Heart right ventricle (tissue), 16 donors: ENCODE measurements at places on chromosomes 2 and 18.

- no peak for DNase-seq
Observed at GRCh38 chr2:161030260-161031063, 129.8 kb upstream of the TANK start.

GRCh38 chr2:144213797-144214196 is 306.1 kb downstream of the ZEB2 start:
- no peak for DNase-seq

- no peak for DNase-seq
Observed at GRCh38 chr2:142462306-142462705, 331.5 kb upstream of the LRP1B start.

DNA sequence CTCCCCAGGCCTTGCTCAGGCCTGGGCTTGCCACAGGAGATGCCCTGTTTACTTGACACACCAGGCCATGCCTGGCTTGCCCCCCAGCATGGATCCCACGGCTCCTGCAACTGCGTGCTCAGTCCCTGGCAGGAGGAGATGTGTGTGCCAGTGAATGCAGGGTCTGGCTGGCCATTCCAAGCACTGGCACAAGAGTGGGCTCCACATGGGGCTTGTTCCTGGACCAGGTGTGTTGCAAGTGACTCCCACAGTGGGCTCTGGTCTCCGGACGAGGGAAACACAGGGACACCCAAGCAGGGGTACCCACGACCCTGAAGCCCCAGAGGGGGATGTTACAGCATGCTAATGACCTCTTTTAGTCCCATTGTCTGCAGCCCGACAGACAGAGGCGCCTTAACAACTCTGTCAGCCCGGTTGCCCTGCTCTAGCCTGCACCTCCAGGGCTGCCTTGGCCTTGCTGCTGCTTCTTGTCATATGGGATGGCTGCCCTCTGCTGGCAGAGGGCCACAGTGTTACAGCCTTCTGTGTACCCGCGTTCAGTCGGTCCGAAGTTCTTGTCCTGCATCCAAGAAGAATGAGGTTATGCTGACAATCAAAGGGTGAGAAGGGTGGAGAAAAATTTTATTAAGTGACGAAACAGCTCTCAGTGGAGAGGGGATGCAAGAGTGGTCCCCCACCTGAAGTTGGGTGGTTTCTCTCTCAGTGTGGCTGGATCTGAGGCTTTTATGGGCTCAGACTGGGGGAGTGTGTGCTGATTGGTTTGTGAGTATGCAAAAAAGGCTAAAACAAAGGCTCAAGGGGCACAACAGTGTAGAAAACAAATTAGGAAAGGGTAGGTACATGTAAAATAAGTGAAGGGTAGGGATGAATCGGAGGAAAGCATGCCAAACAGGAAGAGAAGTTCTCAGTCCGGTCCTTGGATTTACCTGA is 180.4 kb downstream of the MBD5 start:
- peak; percentile 24 for DNase-seq

- DNase-seq, result no peak
Observed at GRCh38 chr2:19664646-19665045, 237.1 kb downstream of the TTC32 start.

GRCh38 chr2:2175381-2176090 is 155.5 kb downstream of the MYT1L start:
- DNase-seq, result no peak

DNA sequence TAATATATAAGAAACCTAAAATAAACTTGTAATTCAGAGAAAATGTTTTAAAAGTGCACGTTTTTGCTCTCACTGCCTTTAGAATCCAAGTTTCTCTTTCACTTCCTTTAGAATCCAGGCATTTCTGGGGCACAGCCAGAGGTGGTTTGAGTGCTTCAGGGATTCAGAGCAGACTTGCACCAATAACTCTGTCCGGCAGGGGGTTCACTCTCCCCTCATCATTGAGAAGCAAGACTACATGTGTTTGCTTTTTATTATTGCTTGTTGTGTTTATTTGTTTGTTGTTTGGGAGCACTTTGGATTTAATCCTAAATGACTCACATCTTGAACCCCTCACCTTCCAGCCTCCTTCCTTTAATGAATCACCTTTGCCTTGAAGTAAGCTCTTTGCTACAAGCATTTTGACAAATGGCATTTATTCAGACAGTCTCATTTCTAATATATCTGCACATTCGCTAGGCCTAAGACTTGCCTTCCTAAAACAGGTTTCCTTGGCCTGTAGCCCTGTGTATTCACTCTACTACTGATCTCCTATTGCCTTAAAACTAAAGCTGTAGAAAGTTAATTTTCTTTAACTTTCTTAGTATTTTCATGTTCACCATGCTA is 233.5 kb upstream of the ATP5MC3 start:
- peak; percentile 57 for DNase-seq

GRCh38 chr2:42429352-42429751 is 64.4 kb downstream of the KCNG3 start:
- no peak for DNase-seq

- DNase-seq, result no peak
Observed at GRCh38 chr2:160334028-160334741, 134.1 kb upstream of the ITGB6 start.

DNA sequence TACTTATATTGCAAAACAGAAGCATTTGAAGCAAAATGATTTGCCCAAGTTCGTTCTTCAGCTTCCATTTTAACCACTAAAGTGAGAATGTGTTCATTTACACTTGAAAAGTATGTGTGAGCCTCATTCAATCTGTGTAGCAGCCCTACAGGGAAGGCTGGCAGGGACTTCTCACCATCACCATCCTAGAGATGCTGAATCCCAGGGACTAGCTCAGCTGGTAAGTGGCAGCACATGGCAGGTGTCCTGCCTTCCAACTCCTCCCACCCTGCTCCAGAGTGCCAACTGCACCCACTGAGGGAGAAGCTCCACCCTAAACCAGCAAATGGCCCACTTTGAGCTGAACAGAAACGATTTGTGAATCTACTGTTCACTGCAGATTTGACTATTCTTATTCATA is 91.5 kb downstream of the EN1 start:
- DNase-seq, result no peak

GRCh38 chr18:10386956-10387355 is 67.5 kb upstream of the APCDD1 start:
- DNase-seq, result no peak

DNA sequence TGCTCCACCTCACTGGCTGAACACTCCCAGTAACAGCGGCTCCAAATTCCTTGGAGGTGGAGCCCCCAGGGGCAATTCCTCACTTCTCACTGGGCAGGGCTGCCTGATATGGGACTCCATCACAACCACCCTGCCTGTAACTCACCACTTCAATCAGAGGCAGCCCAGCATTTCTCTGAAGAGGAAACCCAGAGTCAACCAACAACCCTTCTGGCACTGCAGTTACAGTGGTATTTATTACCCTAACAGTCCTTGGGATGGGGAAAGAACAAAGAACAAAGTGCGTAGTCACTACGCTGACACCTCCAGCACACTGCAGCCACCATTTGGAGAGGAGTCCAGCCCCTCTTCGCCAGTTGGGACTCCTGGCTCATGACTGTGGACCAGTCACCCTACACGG is 85.7 kb upstream of the GALNT13 start:
- no peak for DNase-seq

- DNase-seq, result no peak
Observed at GRCh38 chr2:147623328-147623727, 221.5 kb upstream of the ACVR2A start.

- DNase-seq, result no peak
Observed at GRCh38 chr2:220320326-220320725, 692.9 kb downstream of the SLC4A3 start.

DNA sequence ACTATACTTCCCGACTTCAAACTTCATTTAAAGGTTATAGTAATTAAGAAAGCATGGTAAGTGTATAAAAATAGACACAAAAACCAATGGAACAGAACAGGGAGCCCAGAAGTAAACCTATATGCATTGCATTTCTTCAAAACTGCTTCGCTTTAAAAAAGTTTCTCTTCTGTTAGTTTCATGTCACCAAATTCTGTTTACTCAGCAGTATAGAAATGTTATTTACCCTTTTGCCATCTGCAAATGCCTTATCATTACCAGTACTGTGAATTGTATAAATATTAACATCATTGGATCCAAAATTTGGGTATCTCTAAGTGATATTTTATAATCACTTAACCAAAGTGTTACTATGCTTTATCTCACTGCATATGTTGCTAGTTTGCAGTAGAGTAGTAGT is 45.9 kb upstream of the ZNF638 start:
- no peak for DNase-seq

DNA sequence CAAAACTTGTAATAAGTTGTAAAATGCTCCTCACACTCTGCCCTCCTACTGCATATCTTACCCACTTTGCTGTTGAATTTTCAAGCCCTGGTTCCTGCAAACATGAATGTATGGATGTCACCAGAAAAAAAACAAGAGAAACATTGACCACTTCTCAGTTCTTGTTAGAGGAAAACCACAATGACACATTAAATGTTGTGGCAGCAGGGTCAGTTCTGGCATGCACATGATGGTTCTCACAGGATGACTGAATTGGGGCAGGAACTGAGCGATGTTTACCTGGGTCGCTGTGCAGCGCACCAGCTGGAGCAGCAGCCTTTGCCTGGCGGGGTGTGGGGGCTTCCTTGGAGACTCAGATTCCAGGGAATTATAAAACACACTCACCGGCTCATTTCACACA is 14.0 kb upstream of the PRKCE start:
- DNase-seq, result no peak

DNA sequence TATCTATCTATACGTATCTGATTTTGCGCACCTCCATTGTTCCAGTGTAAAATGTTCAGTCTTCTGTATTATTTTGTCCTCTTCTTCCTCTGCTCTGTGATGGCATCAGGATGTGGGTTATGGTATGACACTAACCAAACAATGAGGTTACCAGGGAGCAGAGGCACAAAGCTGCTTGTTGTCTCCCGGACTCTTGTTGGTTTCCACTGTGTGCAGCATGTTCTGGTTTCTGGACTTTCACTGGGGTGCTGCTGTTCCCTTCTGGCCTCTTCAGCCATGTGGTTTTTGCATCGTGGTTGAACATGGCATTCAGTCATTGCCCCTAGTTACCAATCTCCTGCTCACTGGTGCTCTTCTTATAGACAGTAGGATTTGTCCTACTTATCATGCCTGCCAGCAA is 665.9 kb downstream of the CBLN2 start:
- no peak for DNase-seq

DNA sequence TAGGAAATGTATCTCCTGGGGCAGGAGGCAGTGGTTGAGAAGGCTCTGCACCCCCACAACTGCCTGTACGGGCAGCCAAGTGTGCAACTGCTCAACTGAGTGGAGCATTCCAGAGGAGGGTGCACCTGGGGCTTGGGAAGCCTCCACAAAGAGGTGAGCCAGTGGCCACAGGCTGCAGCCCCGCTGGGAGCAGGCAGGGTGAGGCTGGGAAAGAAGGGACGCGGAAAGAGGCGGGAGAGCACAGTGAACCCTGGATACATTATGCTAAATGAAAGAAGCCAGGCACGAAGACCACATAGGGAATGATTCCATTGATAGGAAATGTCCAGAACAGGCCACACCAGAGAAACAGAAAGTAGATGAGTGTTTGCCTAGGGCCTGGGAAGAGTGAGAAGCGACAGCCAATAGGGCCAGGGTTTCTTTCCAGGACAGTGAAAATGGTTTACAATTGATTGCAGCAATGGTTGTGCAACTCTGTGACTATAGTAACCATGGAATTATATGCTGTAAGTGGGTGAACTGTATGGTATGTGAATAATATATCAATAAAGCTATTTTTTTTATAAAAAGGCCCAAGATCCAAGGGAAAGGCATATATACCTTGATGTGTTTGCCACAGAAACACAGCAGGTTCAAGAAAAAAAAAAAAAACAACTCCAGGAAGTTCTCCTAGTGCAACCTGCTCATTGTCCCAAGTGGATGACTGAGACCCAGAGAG is 82.4 kb downstream of the DDX1 start:
- no peak for DNase-seq

DNA sequence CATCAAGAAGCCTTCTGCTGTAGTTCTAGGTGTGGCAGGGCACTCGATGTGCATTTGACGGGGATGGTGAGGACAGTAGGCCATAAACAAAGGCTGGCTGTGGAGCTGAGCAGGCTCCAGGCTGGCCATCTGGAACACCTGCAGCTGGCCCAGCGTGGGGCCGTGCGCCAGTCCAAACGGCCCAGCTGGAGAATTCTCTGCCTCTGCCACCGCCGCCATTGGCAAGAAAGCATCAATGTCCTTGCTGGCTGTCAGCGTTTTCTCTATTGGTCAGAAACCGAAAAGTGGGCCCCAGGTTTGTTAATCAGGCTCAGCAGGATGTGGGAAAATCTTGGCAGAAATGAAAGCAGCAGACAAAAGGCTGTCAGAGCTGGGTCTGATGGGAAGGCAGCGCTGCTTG is 24.0 kb upstream of the CTIF start:
- no peak for DNase-seq

DNA sequence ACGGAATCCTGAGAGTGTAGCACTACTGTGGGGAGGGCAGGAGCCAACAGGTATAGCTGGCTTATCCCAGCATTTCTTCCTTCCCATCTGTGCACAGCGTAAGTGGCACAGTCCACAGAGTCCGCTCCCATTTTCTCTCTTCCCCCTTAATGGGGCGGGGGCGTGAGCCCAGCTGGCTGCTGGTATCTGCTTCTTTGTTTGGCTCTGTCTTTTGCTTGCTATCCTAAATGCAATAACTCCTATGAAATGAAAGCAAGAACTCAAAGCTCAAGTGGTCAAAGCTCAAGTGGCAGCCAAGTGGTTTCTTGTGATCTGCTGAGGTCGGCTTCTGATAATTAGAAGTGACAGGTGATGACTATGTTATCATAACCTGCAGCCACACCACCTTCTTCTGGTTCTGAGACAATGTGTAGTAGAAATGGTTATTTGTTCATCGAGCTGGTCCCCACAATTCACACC is 192.7 kb downstream of the PLCL1 start:
- no peak for DNase-seq

DNA sequence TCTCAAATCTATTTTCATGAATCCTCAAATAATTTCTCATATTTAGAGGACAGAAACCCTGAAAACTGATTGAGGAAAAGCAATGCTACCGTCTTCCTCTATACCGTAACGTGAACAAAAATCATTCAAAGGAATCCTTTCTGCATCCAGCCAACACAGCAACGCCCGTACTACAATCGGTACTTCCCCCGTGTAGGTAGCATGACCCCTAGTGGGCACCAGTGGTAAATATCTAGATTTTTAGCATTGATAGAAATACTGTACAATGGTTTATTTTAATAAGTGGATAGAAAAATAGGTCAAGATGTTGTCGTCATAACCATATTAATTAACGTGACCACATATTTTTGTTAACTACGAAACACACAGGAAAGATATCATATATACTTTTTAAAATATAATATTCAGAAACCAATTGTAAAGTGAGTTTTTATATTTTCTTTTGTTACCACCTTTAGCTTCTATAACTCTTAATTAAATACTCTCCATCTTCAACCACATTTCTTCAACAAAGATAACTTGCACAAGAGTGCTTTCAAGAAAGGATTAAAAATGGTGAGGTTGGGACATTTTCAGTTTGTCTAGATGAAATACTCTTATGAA is 194.1 kb downstream of the SS18 start:
- DNase-seq, result no peak

DNA sequence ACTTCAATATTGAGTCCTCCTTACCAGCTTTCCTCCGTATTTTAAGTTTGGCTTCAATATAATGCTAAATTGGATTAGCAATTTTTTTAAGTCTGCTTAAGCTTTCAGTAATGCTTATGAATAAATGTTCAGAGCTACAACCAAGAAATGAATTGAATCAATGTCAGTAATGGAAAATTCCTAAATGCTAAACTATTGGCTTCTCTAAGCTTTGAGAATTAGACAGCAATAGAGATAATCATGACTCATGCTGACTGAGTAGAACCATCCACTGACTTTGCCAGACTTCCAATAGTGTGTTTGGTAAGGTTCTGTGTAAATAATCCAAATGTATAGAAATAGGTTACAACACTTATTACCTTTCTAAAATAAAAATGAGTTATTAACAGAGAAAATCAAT is 8.9 kb upstream of the PDE1A start:
- no peak for DNase-seq

- DNase-seq, result no peak
Observed at GRCh38 chr2:228768818-228769217, 502.3 kb downstream of the PID1 start.
